ENCODE measurements at places on chromosomes 13 and 19. TPM values are rescaled to one million over a fixed set of nuclear protein-coding genes. Genes with fewer than 3 reads are reported as not detected.

ZNF723 gene
- not detected for polyA plus RNA-seq

RRAS gene
- polyA plus RNA-seq = 64.2 TPM

ICAM4 gene
- 3.3 TPM for polyA plus RNA-seq

DNA sequence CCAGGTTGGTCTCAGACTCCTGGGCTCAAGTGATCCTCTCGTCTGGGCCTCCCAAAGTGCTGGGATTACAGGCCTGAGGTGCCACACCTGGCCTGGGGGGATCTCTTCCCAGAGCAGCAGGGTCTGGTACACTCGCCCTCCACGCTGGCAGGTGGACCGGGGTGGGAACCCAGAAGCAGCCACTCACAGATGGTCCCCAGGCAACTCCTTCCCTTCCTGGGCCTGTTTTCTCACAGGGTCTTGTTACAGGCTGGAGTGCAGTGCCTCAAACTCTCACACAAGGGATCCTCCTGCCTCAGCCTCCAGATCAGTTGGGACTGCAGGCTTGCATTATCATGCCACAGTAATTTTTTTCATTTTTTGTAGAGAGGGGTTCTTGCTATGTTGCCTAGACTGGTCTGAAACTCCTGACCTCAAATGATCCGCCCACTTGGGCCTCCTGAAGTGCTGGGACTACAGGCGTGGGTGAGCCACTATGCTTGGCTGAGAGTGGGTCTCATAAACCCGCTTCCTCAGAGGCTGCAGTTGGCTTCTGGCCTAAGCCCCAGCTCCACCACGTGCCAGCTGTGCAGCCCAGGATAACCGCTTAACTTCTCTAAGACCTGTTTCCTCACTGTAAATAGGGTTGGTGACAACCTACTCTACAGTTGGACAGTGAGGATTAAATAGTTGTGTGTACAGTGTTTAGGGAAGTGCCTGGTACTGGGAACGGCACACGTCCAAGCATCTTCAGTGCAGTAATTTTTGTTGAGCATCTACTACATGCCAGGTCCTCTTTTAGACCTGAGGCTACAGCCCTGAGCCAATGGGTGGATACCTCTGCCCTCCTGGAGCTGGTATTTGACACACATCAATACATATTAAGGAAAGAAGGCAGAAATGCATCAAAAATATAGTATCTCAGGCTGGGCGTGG is 871 bp upstream of the CCER2 start:
- DNase-seq = no peak

- no peak for DNase-seq
Measured at GRCh38 chr13:48739386-48739964, 85.7 kb downstream of the CYSLTR2 start.

CGB1 gene
- not detected for polyA plus RNA-seq

- peak; percentile 16 for DNase-seq
Measured at GRCh38 chr13:36891752-36892151, 28.3 kb downstream of the SMAD9 start.

ANGPTL8 gene
- not detected for polyA plus RNA-seq
